Activated CD8-positive, alpha-beta memory T cell treated with anti-CD3 and anti-CD28 coated beads, Interleukin-2, amount 50 U/mL, for 48 hours (primary cell): ENCODE measurements at places on chromosomes 5 and 9.
A peak's percentile ranks its signal among the peaks of the same experiment; 100 is the strongest.

GRCh38 chr5:77882670-77883257 is 106.6 kb upstream of the TBCA start:
- no peak for DNase-seq

- DNase-seq, result no peak
Measured at GRCh38 chr5:24623624-24624023, 21.2 kb downstream of the CDH10 start.

DNA sequence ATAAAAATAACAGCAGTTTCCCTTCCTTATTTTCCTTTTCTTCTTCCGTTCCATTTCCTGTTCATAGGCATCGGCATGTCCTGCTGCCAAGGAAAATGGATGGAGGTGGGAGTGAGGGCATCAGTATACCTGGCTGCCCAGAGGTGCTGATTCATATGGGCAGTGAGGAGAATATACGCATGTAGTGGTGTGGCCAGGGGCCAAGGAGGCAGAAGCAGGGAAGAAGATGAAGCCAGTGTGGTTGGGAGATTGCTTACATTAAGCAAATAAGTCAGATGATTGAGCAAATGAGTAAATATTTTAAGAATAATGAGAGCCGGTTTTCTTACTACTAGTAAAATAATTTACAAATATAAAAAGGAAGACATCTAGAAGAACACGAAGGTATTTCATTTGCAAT is 344.9 kb upstream of the PAPPA start:
- DNase-seq, result no peak

DNA sequence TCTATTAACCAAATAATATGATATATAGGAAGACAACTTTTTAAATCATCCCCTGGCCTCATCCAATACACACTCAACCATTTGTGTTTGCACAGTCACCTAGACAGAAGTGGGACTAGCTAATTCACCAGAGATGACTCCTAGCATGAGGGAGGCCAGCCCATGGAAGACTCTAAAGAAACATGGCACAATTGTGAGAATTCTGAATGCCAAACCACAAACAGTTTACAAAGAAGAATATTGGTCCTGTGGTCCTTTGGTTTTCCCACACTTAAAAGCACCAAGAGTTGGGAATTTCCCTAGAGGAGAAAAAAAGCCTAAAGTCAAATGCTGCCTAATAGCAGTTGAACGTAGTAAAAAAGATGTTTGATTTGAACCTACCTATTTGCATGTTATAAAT is 609.9 kb downstream of the ACTL7B start:
- DNase-seq, result no peak

- no peak for DNase-seq
Measured at GRCh38 chr9:14985419-14985818, 75.2 kb upstream of the FREM1 start.

DNA sequence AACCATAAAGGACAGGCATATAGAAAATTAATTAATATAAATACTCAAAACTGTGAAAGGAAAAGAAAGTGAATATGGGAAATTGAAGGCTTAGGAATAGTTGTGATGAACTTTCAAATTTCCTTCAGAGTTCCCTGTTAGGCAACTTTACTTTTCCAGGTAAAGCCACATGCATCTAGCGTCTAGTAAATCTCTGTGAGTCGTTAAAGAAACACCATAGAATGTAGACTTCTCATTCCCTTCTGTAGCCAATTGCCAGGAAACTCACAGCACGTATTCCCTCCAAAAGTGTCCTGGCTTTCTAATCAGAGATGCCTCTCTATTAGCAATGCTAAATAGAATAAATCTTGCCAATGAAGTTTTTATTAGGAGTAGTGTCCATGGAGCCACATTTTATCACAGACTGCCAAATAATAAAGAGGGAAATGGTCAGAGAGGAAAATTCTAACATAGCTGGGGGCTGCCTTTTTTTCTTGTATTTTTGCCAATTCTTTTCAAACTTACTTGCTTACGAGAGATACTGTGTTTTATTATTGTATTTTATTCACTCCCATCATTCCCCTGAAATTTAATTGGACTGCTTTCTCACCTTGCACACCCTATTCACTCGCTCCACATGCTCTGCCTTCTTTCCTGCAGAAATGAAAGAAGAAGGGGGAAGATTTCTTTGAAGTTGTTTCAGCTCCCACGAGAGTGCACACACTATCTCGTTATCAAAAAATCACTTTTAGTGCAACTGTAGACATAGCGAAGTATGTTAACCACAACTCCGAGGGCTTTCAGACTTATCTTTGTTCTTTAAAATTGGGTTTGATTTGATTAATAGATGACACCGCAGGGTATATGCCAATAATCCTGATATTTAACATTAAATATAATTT is 439.0 kb downstream of the CSNK1G3 start:
- DNase-seq, result no peak

- no peak for DNase-seq
Measured at GRCh38 chr5:94431696-94432095, 186.7 kb downstream of the KIAA0825 start.

DNA sequence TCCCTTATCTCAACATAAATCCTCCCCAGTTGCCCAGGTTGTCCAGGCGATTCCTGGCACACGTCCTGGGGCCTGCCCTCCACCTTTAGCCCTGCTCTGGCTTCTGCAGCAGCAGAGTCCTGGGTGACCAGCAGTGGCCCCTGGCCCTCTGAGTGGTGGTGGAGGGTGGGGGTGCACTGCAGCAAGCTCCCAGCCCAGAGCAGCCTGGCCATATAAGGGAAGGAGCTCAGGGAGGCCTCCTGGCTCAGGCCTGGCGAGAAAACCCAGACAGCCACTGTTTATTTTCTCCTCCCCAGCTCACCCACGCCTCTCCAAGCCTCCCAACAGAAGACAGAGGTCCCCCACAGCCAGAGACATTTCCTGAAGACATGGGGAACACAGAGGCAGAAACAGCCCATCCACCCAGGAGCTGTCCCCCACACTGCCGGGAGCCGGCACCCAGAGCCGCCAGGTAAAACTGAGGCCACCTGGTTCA is 44.7 kb upstream of the IL17B start:
- no peak for DNase-seq

- DNase-seq, result no peak
Measured at GRCh38 chr9:136808806-136809158, 1.0 kb downstream of the RABL6 start.

- no peak for DNase-seq
Measured at GRCh38 chr5:91645347-91645746, 262.2 kb upstream of the ARRDC3 start.

DNA sequence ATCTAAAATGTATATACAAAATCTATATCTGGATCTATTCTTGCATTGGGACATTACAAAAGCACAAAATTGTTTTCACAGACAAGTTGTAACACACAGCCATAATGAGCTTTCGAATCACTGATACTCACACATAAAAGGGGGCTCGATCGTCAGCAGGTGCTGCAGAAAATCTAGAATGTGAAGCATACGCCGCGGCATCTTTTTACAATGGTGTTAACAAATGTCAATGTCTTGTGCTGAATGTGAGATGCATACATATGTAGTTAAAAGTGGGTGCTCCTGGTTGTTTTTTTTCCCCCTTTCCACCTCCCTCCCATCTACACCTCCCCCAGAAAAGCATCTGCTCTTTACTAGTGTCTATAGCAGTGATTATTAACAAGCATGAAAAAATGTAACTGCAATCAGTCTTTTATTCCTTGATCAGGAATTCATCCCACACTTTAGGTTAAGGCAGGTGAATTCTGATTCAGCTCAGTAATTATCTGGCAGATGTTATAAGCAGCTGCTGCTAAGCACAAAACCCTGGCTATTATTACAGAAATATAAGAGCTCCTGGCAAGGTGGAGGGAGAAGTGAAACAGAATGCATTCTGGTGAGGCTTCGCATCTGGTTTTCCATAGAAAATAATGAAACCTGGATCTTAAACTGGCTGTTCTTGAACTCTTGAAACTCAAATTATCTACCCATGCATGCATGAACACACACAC is 114.1 kb downstream of the MPDZ start:
- no peak for DNase-seq

GRCh38 chr9:129868872-129869486 is 33.7 kb downstream of the USP20 start:
- peak; percentile 90 for DNase-seq

DNA sequence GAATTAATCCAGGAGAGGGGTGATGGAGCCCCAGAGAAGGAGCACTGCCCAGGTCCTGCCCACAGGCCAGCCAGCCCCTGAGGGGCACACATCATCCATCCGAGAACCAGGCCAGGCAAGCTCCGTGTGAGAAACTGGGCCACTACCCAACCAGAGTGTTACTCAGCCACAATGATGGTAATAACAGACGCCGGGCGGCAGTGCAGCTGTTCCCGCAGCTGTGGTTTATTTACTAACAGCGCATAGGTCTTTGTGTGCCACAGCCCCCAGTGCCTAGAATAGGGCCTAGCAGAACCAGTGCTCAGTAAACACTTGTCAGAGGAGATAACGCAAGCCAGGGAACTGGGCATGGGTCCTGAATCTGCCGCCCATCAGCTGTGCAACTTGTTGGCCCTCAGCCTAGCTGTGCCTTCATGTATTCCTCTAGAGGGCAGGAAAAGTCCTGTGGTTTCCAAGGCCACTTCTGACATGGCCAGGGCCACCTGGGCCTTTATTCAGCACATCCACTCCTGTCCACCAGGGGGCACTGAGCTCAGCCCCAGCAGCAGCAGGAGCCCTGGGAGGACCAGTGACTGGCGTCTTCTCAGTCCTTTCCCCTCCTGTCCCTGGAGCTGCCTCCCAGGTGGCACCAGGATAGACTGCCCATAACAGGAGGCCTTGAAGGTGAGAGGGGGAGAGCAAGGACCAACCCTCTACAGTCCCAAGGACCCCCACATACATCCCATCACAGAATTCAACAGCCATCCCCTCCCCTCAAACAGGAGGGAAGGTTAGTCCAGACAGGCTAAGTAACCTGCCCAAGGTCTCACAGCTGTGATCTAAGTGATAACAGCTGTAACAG is 2.1 kb downstream of the MXD3 start:
- DNase-seq, result peak; percentile 85

GRCh38 chr9:35691757-35692301 is 2.1 kb upstream of the TPM2 start:
- no peak for DNase-seq

- no peak for DNase-seq
Measured at GRCh38 chr9:127262602-127263001, 2.0 kb upstream of the GARNL3 start.

- no peak for DNase-seq
Measured at GRCh38 chr9:14281136-14281795, 32.7 kb downstream of the NFIB start.
